ENCODE measurements at places on chromosomes 4 and X.

DNA sequence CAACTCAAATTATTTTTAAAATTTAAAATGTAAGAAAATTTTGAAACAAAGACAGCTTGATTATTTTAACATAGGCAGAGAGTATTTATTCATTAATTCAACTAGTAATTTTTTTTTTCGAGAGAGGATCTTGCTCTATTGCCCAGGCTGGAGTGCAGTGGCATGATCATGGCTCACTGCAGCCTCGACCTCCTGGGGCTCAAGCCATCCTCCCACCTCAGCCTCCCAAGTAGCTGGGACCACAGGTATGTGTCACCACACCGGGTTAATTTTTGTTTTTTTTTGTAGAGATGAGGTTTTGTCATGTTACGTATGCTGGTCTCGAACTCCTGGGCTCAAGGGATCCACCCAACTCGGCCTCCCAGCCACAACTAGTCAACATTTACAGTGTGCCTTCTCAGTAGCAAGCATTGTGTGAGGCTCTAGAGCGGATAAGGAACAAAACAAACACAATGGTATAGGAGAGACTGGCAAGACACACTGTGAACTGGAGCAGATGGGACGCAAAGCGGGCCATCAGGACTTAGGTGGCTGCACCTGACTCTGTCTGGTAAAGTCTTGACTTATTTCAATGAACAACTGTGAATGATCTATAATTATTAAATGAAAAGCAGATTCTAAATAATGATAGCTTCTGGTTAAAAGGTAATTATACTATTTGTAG is 21.6 kb downstream of the SETD7 start:
- no peak for DNase-seq

DNA sequence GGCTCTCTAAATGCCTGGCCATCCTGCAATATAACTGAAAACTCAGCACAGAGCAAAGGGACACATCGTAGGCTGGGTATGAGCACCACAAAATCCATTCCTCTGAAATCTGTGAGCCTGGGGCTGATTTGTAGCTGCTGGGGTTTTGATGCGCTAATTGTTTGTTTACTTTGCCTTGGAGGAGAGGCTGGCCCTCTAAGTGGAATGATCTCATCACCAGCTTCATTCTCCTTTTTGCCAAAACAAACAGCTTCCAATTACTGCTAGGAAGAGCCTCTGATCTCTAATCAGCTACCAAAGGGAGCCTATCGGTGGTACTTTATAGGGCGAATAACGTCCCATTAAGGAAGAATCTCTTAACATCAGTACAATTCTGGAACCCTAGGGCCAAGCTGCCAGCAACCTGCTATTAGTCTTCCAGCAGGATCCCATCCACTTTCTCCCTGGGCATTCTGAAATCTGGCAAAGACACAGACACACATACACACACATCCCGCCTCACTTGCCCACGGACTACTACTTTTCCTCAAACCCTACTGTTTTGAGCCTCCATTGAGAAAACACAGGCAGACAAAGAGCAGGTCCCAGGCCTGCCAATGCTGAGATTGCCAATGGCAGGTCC is 5.8 kb downstream of the ANOS1 start:
- DNase-seq: peak; percentile 92

GRCh38 chr4:2292646-2293108 is 30.8 kb upstream of the MXD4 start:
- no peak for DNase-seq

GRCh38 chr4:108813261-108813660 is 50.4 kb upstream of the ETNPPL start:
- no peak for DNase-seq

DNA sequence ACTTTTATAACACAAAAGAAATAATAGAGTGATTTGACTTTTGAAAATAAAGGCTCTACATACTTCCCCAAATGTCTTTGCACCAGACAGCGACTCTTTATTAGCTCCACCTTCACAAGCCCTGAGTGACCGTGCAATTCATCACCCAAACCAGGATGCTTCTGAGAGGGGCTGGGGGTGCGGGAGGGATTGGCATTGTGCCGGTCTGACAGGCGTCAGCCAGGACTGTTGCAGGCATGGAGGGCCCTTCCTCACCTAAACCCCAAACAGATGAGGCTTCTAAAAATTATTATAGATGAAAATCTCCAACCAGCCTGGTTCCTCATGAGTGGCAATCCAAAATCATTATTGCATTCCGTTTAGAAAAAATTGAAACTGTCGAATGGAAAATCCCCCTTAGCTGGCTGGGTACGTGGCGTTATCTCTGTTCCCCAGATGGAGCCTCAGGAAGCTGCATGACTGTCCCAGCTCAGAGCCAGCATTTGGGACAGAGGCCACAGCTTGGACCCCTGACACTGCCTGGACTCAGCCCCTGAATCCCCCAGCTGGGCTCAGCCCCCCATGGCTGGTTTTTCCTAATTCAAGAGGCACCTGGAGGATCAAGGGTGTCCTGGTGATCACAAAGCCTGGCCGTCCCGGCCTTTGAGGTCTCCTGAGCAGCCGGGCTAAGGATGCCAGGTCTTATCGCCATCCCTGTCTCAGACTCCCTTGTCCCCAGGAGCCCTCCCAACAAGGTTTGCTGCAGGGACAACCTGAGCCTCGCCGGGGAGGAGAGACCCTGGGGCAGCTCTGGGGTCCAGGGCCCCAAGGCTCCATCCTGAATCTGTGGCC is 60.4 kb downstream of the SORCS2 start:
- DNase-seq: no peak

GRCh38 chrX:4787971-4788370 is 1074.5 kb upstream of the PRKX start:
- no peak for DNase-seq

DNA sequence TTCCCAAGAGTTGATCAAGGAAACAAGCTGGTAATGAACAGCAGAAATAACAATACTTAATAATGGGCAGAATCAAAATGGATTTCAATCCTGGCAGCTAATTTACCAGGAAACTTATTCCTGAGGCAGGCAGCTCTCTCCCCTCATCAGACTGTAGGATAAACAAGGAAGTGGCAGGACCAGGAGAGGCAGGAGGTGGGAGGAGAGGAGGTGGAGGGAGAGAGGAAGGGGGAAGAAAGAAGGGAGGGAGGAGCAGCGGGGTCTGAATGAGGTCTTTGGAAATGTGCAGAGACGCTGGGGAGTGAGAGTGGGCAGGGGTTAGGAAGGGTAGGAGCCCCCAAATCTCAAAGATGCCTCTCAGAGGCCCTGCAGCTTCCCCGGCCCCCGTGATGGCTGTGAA is 231.5 kb downstream of the BCOR start:
- no peak for DNase-seq

- peak; percentile 74 for DNase-seq
Observed at GRCh38 chr4:140049024-140049848, 104.7 kb downstream of the MAML3 start.

GRCh38 chrX:2609431-2610238 is 81.5 kb upstream of the CD99 start:
- DNase-seq: peak; percentile 38

- no peak for DNase-seq
Observed at GRCh38 chr4:72629540-72629939, 60.5 kb upstream of the ADAMTS3 start.

DNA sequence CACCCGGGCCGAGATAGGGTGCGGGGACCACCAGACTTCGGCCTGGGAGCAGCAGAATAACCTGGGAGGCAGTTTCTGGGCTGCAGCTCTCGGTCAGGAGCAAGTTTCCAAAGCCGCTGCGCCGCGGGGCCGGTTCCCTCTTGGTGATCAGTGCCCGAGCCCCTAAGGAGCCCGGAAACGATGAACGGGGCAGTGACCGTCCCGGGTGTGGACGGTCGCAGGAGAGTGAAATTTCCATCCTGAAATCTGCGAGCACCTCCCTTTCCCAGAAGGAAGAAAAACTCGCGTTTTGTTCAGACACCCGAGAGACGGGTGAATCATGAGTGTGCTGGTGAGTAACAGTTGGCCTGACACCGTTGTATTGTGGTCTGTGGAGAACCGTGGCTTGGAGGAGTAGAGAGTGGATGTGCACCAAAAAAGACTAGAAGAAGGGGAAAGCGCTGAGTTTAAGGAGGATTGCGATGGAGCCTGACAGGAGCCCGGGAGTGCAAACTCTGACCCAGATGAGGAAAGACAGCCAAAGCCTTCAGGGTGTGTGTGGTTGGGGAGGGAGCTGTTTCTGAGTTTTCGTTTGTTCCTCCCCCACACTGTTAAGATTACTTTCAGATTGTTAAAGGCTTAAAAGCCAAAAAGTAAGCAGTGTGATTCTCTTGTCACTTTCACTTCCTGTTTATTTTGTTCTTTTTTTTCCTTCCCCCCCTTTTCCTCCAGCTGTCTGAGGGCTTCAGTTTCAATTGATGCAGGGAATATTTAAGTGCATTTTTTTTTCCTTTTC is 828 bp downstream of the MCUB start:
- peak; percentile 53 for DNase-seq

GRCh38 chrX:132435222-132435621 is 53.6 kb downstream of the MBNL3 start:
- DNase-seq: no peak

GRCh38 chr4:123198706-123199105 is 197.9 kb upstream of the SPRY1 start:
- DNase-seq: no peak

DNA sequence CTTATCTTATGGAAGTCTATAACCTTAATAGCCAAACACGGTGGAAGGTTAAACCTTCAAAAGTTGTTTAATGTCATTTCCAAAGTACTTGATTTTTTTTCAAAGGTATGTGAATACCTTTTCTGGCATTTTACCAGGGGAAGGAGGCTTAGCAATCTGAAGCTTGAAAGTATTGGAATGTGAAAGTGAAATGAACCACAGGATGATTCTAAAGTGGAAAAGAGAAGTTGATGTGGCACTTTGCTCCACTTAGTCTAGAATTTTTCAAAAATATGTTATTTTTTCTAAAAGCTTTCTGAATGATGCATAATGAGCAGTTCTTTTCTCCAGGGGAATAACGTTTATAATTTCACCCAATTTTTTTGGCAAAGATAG is 19.2 kb downstream of the PI4K2B start:
- no peak for DNase-seq

- no peak for DNase-seq
Observed at GRCh38 chr4:80875642-80876041, 154.9 kb upstream of the BMP3 start.

GRCh38 chrX:11040405-11040804 is 70.7 kb upstream of the HCCS start:
- DNase-seq: no peak

DNA sequence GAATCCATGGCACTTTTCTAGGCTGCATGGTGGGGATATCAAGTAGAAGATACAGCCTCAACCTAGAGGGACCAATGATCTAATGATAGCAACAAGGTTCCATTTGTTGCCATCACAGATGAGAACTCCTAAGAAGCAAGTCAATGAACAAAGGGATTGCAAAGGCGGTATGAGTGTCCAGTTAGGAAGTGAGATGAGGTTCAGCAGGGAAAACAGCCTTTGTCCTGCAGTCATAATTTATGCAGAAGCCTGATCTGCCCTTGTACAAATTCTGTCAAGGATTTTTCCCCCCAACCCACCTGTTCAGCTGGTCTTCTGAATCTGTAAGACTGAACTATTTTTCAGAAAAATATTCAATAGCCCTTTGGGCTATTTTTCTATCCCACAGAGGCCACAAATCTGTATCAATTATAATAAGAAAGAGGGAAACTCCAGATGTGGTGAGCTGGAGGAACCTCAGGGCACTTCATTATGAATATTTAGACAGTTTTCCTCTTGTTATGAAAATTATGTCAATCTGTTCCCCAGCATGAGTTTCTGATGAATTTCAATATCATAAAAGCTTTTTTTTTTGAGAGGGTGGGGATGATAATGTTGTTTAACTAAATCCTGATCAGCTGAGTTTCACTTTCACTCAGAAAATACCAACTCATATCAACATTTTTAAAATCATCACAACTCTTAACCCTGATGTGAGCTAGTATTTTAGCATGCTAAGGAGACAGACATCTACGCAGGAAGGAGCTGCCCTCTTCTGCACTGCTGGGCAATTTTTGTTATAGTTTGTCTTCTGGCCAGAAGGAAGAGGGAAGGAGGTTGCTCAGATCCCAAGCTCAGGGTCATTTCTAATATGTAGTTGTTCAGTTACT is 127.2 kb upstream of the MAP3K15 start:
- no peak for DNase-seq

GRCh38 chr4:97587912-97588311 is 555.4 kb downstream of the STPG2 start:
- no peak for DNase-seq

GRCh38 chr4:154998773-154999172 is 209.7 kb upstream of the NPY2R start:
- no peak for DNase-seq

GRCh38 chrX:63746278-63746677 is 38.7 kb downstream of the ARHGEF9 start:
- no peak for DNase-seq

Data from ELF-1 (cell line).